ENCODE measurements at places on chromosomes 4 and X. TPM values are rescaled to one million over a fixed set of nuclear protein-coding genes. Genes with fewer than 3 reads are reported as not detected.

HSFX1 gene
- polyA plus RNA-seq = 1.1 TPM

ANXA3 gene
- 198 TPM for polyA plus RNA-seq

SRPX2 gene
- 22.9 TPM for polyA plus RNA-seq

ZNF732 gene
- polyA plus RNA-seq = not detected

SYN1 gene
- 3.7 TPM for polyA plus RNA-seq

ACE2 gene
- 16.5 TPM for polyA plus RNA-seq

TENT5D gene
- polyA plus RNA-seq = not detected

CT45A10 gene
- polyA plus RNA-seq = not detected

HOPX gene
- polyA plus RNA-seq = 17.5 TPM

HELT gene
- polyA plus RNA-seq = not detected

FDCSP gene
- polyA plus RNA-seq = not detected

RBM47 gene
- 49.8 TPM for polyA plus RNA-seq

ABLIM2 gene
- polyA plus RNA-seq = 2.0 TPM

TEC gene
- 2.1 TPM for polyA plus RNA-seq

TASL gene
- not detected for polyA plus RNA-seq

PCSK1N gene
- 97.7 TPM for polyA plus RNA-seq

SPANXC gene
- not detected for polyA plus RNA-seq

FAM47E gene
- polyA plus RNA-seq = 11.1 TPM

SLC2A9 gene
- 7.1 TPM for polyA plus RNA-seq

MTMR8 gene
- polyA plus RNA-seq = 1.7 TPM

UGT2B15 gene
- 41.0 TPM for polyA plus RNA-seq

HSD17B13 gene
- 0.30 TPM for polyA plus RNA-seq

CHRDL1 gene
- polyA plus RNA-seq = 0.56 TPM

CFAP99 gene
- polyA plus RNA-seq = not detected

POF1B gene
- polyA plus RNA-seq = 11.8 TPM

RAB39B gene
- 0.07 TPM for polyA plus RNA-seq

PRKG2 gene
- 6.7 TPM for polyA plus RNA-seq

GPRASP1 gene
- polyA plus RNA-seq = 3.3 TPM
